CD4-positive, CD25-positive, alpha-beta regulatory T cell (primary cell): ENCODE measurements at places on chromosomes 16 and 17.

- no peak for DNase-seq
Observed at GRCh38 chr16:29024278-29024677, 39.4 kb downstream of the LAT start.

DNA sequence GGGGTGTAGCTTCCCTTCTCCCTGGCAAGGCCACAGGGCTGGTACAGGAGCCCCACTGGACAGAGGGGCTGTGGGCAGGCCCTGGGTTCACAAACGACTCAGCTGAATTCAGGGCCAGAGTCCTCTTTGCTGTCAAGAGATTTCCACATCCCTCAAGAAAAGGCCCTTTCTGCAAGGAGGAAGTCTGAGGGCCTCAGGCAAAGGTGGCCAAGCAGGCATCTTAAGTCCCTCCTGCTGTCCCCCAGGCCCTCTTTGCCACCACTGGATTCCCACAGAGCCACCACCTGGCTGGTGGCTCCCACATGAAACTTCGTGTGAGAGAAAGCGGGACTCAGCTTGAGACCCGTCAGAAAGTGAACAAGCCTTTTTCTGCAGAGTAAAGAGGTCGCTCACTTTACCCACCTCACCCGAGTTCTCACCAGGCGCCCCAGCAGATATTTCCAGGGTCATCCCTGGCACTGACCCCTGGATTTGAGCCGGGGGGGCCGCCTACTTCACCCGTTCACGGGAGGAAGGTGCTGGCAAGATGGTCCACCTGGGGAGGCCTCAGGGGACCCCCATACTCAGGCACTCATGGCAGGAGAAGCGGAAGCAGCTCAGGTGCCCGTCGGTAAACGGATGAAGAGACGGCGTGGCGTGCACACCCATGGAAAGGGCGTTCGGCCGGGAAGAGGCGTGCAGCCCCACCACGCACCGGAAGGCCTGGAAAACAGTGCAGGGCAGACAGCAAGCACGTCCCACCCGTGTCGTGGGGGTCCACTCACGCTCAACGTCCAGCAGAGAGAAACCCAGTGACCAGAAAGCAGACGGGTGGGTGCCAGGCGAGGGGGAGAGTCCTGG, 3.6 kb downstream of the RNF166 start:
- DNase-seq = no peak

DNA sequence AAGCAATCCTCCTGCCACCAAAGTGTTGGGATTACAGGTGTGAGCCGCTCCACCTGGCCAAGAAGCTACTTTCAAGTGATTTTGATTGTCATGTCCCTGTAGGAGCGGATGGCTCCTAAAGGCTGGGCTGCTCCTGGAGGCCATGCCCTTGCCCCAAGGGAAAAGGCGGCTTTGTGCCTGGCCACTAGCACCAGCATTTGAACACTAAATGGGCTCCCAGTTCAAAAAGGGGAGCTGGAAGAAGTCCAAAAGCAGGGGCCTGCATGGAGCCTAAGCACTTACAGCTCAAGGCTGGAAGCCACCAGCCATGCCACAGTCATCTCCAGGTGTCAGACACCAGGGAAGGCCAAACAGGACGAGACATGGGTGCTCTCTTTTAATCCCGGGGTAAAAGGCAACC, 26.8 kb downstream of the SPHK1 start:
- no peak for DNase-seq

GRCh38 chr17:73455050-73455687, 143.4 kb upstream of the CDC42EP4 start:
- DNase-seq = no peak

DNA sequence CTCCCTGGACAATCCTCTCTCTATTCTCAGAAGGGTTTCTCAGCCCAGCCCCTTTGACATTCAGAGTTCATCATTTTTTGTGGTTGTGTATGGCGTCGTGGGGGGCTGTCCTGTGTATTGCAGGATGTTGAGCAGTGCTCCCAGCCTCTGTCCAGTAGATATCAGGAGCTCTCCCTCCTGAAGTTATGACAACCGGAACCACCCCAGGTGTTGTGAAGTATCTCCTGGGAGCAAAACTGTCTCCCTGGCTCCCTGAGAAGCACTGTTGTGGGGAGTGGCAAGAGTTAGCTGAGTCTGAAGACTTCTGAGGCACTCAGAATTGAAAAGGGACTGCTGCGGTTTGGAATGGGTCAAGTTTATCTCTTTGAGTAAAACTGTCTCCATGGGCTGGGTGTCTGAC, 55.9 kb upstream of the MGAT5B start:
- no peak for DNase-seq

GRCh38 chr17:72702998-72703397, 389.5 kb downstream of the SLC39A11 start:
- no peak for DNase-seq

DNA sequence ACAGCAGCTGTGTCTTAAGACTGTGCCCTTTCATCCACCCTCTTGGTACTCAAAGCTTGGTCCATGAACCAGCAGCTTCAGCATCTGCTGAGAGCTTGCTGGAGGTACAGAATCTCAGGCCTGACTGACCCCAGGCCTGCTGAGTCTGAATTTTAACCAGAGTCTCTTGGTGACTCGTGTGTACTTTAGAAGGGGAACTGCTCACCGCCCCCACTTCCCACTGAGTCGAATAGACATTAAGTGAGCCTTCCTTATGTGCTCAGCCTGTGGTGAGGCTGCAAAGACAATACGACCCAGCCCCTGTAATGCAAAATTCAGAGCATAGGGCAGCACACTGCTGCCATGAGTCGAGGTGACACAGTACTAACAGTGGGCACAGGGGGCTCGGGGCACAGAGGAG, 662.8 kb downstream of the WWOX start:
- no peak for DNase-seq

DNA sequence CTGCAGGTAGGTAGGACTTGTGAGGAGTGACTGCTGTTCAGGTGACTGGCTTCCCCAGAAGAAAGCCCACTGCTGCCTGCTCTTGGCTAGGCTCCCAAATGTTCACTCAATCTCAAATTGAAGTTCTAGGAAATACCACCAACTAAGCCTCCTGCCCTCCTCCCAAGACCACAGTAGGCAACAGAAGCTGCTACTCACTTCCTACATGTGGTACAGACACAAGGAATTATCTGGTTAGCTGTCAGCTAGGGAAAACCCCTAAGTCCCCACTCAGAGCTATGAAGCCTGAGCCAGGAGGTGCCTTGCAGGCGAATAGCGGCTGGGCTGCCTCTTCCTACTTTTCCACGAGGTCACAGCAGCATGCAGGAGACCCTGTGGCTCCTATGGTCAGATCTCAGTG, 4.9 kb downstream of the FBXO39 start:
- DNase-seq = no peak

GRCh38 chr16:6777624-6778023, 555.0 kb upstream of the RBFOX1 start:
- no peak for DNase-seq

DNA sequence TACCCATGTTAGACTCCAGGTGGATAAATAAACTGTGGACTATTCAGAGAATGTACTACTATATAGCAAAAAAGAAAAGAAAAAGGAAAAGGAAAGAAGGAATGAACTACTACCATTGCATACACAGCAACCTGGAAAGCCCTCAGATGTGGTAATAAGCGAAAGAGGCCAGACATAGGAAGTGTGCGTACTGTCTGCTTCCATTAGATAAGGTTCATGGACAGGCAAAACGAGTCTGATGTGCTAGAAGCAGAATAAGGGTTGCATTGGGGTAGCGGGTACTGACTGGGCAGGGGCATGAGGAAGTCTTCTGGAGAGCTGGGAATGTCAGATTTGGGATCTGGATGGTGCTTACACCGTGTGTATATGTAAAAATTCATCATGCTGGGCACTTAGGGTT, 21.8 kb downstream of the CLEC16A start:
- DNase-seq = no peak

- DNase-seq = no peak
Observed at GRCh38 chr16:48632137-48632774, 22.3 kb upstream of the N4BP1 start.

DNA sequence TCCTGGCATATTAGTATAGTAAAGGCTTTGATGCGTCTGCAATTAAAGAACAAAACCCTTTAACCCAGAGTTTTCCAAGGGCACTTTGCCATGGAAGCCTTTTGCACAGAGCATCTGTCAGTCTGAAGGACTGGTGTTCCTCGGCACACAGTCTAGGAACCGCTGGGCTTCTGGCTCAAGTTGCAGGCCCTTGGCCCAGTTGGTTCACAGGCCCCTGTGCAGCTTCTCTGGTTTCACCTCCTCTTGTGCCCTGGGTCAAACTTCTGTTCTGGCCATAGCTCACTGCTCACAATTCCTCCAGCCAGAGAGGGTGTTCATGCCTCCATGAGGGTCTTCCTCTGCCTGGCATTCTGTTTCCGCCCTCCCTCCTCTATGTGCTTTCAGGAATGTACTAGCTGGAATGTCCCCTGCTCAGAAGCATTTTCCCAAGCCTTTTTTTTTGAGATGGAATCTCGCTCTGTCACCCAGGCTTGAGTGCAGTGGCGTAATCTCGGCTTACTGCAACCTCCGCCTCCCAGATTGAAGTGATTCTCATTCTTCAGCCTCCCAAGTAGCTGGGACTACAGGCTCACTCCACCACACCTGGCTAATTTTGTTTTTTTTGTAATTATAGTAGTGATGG, 34.5 kb upstream of the TEX2 start:
- no peak for DNase-seq
